ENCODE measurements at places on chromosomes 7 and 10.

DNA sequence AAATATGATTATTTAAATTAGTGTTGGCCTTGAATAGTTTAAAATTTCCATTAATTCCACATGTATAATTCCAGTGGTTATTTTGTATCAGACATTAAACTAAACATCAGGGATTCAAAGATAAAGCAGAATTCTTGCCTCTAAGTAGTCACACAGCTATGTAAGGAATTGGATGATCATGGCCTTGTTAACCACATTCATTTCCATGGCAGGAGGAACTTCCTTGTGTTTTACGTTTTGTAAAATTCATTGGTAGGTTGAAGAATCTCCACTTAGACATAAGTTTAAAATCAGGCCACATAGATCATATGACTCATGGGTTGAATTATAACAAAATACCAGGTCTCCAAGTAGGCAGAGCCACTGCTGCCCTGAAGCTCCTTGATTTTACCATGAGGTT lies 289.7 kb downstream of the PLXDC2 start:
- no peak for DNase-seq

DNA sequence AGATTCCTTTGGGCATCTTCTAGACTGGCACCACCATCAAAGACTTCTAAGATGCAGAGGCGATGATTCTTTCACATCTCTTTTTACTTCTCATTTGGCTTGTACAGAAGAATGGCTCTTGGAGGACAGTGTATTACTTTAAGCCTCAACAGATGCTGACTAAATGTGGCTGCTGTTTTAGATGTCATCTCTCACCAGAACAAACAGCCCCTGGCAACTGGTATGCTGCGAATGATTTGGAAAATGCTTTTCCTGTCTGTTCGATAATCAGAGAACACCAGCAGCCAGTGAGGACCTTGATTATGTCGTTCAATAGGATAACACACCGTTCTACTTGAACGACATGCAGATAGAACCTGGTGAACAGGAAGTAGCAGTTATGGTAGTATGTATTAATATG lies 131.8 kb downstream of the RNF216 start:
- DNase-seq, result no peak

GRCh38 chr7:82194016-82194643 lies 249.4 kb downstream of the CACNA2D1 start:
- DNase-seq, result no peak

- no peak for DNase-seq
These were observed 9.4 kb downstream of the NUB1 start for GRCh38 chr7:151351027-151351426.

DNA sequence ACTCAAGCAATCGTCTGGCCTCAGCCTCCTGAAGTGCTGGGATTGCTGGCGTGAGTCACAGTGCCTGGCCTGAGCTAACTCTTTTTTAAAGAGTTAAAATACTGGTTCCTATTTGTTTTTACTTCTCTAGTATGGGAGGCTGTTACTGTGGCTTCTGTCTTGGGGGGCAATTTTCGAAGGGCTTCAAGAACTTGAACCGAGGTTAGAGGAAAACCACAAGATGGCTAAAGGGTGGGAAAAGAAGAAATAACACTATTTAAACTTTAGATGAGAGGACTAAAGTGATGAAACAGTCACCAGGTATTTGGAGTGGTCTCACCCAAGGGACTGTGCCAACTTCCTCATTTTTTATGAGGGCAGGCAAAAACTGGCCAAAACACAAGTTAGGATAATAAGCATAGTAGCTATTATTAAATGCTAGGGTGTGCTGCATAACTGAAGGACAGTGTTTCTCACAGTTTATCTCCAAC lies 17.8 kb downstream of the MET start:
- DNase-seq, result no peak

- no peak for DNase-seq
These were observed 82.2 kb downstream of the KBTBD2 start for GRCh38 chr7:32809347-32809746.

GRCh38 chr7:6422095-6422494 lies 25.7 kb downstream of the DAGLB start:
- no peak for DNase-seq

DNA sequence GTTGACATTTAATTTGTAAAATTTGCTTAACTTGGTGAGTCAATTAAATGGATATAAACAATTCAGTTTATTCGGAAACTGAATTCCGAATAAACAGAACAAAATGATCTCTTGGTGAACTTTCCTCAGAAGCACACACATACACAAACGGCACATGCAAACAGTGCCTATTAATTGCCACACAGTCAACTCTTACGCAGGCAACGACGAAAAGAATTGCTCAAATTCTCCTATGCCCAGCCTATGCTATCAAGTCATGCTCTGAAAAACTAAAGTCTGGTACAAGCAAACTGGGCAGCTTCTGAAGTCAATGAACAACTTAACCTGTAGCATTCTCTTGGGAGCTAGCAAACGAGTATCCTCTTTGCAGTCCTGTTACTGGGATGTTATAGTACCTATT lies 38.8 kb upstream of the ASL start:
- no peak for DNase-seq

DNA sequence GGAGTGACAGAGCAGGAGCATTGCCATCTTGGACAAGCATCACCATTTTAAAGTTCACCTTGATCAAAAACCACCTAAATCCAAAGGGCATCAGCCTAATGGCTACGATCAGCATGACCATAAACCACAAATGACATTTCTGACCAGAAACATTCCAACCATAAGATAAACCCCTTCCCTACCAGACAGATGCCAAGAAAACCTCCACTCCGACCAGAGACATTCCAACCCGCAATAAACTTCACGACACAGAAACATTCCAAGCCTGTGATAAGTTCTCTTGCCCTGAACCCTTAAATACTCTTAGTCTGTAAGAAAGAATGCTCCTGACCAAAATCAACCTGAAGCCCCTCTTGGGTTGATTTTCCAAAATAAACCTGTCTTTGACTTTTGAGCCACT lies 606.9 kb downstream of the POM121L12 start:
- DNase-seq, result no peak

DNA sequence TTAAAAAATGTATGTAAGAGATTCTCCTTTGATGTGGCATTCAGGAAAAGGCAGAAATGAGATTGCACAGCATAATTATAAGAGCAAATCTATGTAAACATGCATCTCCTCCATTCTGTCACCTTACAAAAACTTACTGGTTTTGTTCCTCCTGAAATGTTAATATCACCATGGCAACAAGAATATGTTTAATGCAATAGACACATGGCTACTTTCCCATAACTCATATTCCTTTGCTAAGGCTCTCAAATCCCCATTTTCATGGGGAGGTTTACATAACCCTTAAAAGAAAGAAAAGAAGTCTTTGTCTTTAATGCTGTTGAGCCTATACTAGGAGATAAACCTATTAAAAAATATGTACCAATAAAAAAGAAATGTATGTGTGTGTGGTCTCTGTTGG lies 136.2 kb downstream of the ANK3 start:
- DNase-seq, result no peak

DNA sequence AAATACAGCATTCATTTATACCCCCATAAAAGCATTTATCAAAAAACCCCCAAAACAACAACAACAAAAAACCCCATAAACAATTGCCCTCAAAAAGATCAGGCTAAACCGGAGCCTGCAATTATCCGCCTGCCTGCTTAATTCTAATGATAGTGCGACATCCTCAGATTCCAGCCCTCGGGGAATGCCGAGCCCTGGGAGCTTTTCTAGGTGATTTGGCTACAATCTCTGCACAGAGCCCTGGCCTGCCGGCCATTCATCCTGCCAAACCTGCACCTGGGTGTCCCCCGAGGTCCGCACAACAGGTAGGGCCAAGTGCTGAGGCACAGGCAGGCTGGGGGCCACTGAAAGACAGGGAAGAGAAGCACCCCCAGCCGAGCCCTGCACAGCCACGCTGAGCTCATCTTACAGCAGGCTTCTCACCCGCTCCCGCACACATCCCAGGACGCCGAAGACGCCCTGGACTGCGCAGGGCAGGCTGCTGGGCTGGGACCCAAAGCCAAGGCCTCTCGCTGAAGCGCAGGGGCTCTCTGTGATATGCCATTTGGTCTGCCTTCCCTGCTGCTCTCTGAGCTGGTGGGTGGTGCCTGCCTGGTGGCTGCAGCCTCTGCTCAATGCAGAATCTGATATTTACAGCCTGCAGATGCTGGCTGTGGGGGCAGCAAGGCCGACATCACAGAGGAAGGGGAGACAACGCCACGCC lies 57.5 kb downstream of the CAMK2B start:
- DNase-seq, result no peak

DNA sequence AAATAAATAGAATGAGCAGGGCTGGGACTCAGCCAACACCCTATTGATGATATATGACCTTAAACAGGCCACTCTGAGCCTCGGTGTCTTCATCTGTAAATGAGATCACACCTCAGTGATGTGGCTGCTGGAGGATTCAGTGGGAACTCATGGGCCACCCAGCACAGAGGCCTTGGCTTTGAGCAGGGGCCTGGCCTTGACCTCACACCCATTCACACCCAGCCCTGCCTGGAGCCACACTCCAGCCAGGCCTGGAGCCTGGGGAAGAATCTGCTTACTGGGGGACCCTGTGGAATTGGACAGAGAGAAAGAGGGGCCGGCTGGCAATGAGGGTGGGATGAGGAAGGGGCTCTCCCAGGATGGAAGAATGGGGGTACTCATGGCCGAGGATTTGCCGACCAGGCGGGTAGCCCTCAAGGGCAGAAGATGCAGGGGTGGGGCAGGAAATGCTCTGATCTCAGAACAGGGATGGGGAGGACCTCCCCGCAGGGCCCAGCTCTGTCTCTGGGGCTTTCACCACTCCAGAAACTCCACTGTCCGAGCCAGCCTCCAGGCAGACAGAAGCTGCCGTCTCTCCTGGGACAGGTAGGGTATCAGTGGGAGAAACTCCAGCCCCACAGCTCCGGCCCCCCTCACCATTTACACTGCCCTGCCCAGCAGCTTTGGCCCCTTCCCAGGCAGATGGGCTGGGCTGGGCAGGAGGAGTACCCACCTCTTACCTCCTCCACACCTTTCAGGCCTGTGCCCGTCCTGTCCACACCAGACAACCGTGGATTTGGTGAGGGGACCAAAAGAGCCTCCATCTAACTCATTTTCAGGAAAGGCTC lies 81.9 kb downstream of the RGS10 start:
- no peak for DNase-seq

GRCh38 chr7:92375013-92375412 lies 72.3 kb upstream of the GATAD1 start:
- DNase-seq, result no peak

DNA sequence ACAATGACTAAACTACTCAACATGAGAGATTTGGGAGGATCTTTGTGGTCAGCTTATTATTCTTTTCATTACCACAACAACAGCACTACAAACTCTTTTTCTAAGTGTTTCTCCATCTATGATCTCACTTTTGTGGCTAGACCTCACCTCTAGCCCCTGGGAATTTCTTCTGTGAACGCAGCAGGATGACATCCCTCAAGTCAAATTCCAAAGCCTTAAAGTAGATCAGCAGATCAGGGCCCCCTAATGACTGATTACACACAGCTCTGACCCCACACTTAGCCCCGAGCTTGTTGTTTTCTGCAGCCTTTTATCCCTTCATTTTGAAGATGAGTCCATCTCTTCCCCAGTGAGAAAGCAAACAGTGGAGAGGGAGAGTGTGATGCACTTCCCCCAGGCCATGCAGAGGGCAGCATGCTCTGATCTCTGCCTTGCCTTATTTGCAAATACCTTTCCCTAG lies 27.3 kb downstream of the TFAM start:
- DNase-seq, result no peak

GRCh38 chr7:32142649-32143048 lies 72.4 kb upstream of the PDE1C start:
- DNase-seq, result no peak

DNA sequence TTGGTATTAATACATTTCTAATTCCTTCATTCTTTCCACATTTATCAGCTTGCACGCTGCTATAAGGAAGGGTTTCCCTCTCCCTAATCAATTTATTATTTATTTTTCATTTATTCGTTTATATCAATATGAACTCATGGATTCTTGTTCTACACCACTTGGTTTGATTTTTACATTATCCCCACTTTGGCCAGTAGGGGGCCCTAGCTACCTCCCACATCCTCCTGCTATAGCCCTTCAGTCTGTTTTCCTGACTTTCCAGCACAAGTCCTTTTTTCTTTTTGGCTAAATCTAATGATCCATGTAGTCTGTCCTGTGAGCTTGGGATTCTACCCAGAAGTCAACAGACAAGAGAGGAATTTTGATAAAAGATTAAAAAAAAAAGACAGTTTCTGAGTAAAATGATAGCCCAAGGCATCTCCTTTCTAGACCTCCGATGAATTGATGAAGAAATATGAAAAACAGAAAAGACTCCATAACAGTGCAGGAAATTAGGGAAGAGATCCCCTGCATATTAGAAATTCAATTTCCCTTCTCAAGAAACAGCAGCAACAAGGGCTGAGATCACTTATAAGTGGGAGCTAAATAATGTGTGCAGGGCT lies 47.7 kb downstream of the LYZL2 start:
- DNase-seq, result no peak

DNA sequence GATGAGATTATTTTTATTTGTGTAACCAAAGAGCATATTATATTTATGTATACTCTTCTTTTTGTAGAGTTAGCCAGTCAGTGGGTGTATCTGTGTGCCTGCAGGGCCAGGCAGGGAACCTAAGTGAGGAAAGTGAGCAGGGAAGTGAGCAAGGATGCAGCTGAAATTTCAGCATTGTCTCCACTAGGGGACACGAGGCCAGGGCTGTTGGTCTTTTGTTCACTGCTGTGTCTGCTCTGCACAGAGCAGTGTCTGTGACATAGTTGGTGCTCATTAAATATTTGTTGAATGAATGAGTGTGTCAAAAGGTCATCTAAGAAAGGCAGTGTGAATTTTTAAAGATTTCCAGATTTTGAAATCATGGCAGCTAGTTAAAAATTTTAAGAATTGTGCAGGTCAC lies 51.8 kb downstream of the SUGCT start:
- no peak for DNase-seq

- no peak for DNase-seq
These were observed 168.7 kb downstream of the GPR37 start for GRCh38 chr7:124596881-124597280.

- DNase-seq, result no peak
These were observed 36.9 kb upstream of the PTF1A start for GRCh38 chr10:23155169-23155568.

DNA sequence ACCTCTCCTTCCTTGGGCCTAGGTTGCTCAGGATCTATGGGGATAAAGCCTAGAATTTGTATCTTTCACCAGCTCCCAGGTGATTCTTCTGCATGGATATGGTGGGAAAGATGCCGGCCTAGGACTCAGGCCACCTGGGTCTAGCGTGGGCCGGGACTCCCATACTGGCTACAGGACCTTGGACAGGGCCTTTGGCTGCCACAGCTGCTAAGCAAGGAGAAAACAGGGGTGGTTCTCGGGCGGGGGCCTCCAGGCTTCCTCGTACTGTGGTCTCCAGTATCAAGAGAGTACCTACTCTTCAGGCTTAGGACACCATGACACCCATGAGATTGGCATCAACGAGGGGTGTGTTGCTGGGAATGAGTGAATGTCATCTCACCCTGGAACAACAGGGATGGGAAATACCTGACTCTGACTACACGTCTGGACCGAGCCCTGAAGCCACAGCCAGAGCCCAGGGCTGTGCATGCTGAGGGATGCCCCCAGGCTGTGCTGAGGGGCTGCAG lies 120.3 kb upstream of the ADAM12 start:
- no peak for DNase-seq

- DNase-seq, result no peak
These were observed 6.1 kb upstream of the PDGFA start for GRCh38 chr7:525740-526139.

- DNase-seq, result no peak
These were observed 116.8 kb upstream of the SH2B2 start for GRCh38 chr7:102169651-102170392.
